ENCODE measurements at places on chromosomes 7 and 10.

GRCh38 chr10:2340831-2341647, 603.7 kb upstream of the ADARB2 start:
- H3K36me3 ChIP-seq, result no peaks in the 10 kb centered on the region
- no peak overlapping the region for H3K27ac ChIP-seq
- no peak for DNase-seq

DNA sequence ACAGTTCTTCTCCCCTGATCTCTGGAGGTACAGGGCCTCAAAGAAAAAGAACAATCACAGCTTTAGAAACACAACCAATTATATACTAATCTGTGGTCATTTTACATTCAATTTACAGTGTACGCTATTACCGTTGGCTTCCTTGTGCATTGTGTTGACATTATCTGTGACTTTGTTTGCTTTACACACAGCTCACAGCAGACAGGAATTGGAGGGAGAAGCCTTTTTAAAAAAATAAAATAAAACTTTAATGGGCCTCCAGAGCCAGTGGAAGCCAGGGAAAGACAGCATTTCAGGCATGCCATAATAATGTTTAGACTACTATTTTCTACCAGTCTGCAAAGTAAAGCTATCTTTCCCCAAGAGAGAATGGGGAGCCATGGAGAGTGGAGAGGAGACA, 179.0 kb upstream of the ADO start:
- H3K36me3 ChIP-seq, result no peaks in the 10 kb centered on the region
- no peak overlapping the region for H3K27ac ChIP-seq
- no peak overlapping the region for H3K4me3 ChIP-seq
- H3K4me1 ChIP-seq, result no peaks in the 10 kb centered on the region

- no peaks in the 10 kb centered on the region for H3K27me3 ChIP-seq
- peak; percentile 57 for DNase-seq
- H3K4me3 ChIP-seq, result no peak overlapping the region
- peaks cover 2% of the 10 kb centered on the region for H3K36me3 ChIP-seq
Measured at GRCh38 chr7:24587853-24588252, 14.6 kb downstream of the PALS2 start.

DNA sequence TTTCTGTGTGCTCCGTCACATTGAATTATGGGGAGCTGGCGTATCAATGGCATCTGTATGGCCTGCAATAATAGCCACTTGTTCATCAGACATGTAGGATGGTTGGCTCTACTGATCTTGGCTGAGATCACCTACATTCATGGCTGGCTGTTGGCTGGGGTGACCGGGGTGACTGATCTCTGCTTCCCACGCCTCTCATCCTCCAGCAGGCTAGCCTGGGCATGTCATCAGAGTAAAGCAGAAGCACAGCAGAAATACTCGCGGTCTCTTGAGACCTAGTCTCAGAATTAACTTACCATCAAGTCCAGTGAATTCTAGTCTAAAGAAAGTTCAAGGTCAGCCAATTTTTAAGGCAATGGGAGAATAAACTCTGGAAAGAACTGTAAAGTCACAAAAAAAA, 257.7 kb upstream of the GLI3 start:
- no peak for DNase-seq
- H3K27ac ChIP-seq, result no peak overlapping the region
- no peaks in the 10 kb centered on the region for H3K36me3 ChIP-seq
- no peak overlapping the region for H3K4me3 ChIP-seq

DNA sequence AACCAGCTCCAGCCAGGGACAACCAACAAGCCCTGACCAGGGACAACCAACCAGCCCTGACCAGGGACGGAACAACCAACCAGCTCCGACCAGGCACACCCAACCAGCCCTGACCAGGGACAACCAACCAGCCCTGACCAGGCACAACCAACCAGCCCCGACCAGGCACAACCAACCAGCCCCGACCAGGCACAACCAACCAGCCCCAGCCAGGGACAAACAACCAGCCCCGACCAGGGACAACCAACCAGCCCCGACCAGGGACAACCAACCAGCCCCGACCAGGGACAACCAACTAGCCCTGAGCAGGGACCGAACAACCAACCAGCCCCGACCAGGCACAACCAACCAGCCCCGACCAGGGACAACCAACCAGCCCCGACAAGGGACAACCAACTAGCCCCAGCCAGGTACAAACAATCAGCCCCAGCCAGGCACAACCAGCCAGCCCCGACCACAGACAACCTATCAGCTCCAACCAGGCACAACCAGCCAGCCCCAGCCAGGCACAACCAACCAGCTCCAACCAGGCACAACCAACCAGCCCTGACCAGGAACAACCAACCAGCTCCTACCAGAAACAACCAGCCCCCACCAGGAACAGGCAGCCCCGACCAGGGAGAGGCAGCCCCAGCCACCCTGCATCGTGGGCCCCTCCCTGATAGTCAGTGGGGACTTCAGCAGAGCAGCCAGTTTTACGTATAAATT, 56.4 kb downstream of the PROSER2 start:
- H3K4me3 ChIP-seq, result no peak overlapping the region
- H3K36me3 ChIP-seq, result no peaks in the 10 kb centered on the region
- H3K27ac ChIP-seq, result no peak overlapping the region
- no peaks in the 10 kb centered on the region for H3K27me3 ChIP-seq
- peaks cover 12% of the 10 kb centered on the region for H3K4me1 ChIP-seq
- no peak for DNase-seq

DNA sequence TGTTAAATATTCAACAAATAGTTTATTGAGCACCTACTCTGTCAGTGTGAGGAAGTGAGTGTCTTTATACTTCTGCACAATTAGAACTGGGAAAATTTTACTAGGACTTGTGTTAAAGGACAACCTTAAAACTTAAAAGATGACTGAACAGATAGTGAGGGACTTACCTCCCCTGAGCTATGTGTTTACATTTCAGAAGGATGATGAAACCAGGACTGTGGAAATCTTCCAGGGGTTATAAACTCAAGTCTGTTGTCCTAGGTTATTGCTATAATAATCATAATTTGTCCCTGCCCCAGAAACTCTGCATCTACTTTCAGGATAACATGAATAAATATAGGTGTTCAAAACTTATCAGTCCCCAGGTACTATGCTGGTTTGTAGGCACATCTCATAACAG, 261.0 kb upstream of the MKLN1 start:
- DNase-seq, result no peak
- no peak overlapping the region for H3K27ac ChIP-seq
- H3K27me3 ChIP-seq, result no peaks in the 10 kb centered on the region
- H3K4me1 ChIP-seq, result peaks cover 35% of the 10 kb centered on the region
- no peak overlapping the region for H3K4me3 ChIP-seq
- peaks cover 2% of the 10 kb centered on the region for H3K36me3 ChIP-seq

GRCh38 chr7:152403726-152404125, 32.1 kb downstream of the KMT2C start:
- no peak overlapping the region for H3K4me3 ChIP-seq

DNA sequence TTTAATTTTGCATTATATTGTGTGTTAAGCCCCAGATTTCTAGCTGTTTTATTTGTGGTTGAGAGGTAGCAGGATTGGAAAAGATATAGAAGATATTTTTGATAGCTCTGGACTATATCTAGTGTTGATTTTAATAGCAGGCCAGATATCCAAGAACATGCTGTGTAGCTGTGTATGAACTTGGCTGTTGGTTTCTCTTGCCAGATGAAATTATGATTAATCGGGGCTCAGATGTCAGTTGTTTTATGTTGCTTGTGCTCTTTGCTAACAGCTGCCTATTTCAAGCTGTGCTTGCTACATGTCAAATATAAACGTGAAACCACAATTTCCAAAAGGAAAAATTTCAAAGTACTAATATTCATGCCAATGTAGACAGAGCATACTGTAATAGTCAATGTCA, 141.1 kb downstream of the GRM3 start:
- no peaks in the 10 kb centered on the region for H3K4me1 ChIP-seq
- H3K27ac ChIP-seq, result no peak overlapping the region
- no peaks in the 10 kb centered on the region for H3K27me3 ChIP-seq
- no peaks in the 10 kb centered on the region for H3K36me3 ChIP-seq

- no peaks in the 10 kb centered on the region for H3K36me3 ChIP-seq
- H3K27me3 ChIP-seq, result peaks cover 2% of the 10 kb centered on the region
- no peak overlapping the region for H3K4me3 ChIP-seq
Measured at GRCh38 chr10:69716711-69717560, 84.8 kb upstream of the COL13A1 start.

DNA sequence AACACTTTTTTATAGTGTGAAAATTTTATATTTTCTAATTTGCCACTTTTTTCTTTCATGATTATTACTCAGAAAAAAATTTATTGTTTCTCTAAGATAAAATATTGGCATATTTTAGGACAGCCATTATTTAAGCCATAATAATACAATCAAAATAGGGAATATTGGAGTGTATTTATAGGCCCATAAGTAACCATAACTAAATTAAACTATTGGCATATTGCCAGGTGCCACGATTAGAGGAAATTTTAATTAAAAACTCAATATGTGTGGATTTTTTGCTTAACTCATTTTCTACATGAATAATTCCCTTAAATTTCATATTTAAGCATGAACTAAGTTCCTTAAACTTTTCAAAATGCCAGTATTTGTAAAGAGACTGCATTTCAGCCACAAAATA, 587.8 kb downstream of the IPMK start:
- H3K27me3 ChIP-seq, result no peaks in the 10 kb centered on the region
- H3K27ac ChIP-seq, result no peak overlapping the region
- H3K4me1 ChIP-seq, result no peaks in the 10 kb centered on the region
- H3K36me3 ChIP-seq, result no peaks in the 10 kb centered on the region
- no peak for DNase-seq
- no peak overlapping the region for H3K4me3 ChIP-seq

DNA sequence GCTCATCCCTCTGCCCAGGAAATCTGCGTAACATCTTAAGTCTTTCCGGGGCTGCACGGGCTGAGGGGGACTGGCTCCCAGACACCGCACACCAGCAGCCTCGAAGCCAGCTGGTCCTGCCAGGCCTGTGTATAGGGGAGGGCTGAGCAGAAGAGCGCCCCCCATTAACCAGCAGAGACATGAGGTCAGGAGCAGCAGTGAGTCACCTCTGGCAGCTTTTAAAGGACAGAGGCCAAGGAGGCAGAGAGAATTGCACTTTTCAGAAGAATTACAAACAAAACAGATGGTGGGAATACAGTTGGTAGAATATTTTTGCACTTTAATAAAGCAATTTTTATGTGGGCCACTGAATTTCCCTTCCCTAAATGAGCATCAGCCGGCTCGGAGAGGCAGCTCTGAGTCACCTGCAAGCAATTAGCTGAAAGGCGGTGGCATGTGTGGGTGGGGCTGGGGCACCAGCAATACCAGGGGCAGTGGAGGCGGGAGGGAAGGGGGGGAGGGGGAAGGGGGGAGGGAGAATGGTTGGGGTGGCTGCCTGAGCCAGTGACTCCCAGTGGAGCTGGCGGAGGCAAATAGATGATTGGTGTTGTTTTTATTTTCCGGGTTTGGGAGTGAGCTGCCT, 39.1 kb downstream of the GOLGA7B start:
- no peaks in the 10 kb centered on the region for H3K36me3 ChIP-seq
- no peak for DNase-seq
- H3K4me3 ChIP-seq, result no peak overlapping the region
- H3K4me1 ChIP-seq, result no peaks in the 10 kb centered on the region
- H3K27me3 ChIP-seq, result peaks cover 8% of the 10 kb centered on the region
- H3K27ac ChIP-seq, result no peak overlapping the region

DNA sequence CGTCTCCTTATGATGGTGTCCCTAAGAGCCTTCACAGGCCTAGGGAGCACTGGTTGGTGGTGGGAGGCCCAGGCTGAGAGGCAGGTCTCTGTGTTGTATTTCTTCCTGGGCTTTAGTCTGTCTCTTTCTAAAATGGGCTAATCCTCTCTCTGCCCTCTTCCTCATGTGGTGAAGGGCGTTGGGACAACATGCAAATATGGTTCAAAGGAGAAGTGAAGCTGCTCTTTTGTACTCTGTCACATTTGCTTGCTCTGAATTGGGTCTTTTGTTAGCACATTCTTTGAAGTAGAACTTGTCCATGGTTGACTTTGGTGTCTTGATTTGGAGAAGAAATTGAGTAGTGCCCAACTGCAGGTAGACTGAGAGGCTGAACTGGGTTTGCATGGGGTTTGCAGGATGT, 814 bp downstream of the HK1 start:
- no peak overlapping the region for H3K27ac ChIP-seq
- no peaks in the 10 kb centered on the region for H3K4me1 ChIP-seq
- no peak for DNase-seq
- no peaks in the 10 kb centered on the region for H3K36me3 ChIP-seq
- H3K4me3 ChIP-seq, result no peak overlapping the region
- H3K27me3 ChIP-seq, result peaks cover 4% of the 10 kb centered on the region

Measured in activated CD4-positive, alpha-beta T cell treated with anti-CD3 and anti-CD28 coated beads, Interleukin-2, amount 10 ng/mL, durations not matched to agents 7 days and 5 days (primary cell).